ENCODE measurements at places on chromosomes 6 and 20.

DNA sequence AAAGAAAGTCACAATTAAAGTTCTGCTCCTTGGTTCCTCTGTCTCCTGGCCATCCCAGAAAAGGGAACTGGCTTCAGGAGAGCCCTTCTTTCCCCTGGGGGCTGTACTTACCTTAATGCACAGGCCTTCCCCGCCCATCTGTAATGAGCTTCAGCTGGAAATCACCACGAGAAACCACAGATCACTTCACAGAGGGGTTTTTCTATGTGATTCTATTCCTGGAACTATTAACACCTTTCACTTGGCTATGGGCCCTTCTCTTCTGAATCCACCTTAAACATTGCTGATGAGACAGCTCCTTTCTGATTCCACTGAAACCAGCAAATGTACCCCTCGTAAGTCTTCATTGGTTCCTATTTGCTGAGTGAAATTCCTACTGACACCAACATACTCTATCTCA, 80.7 kb downstream of the FOXF2 start:
- DNase-seq, result no peak

DNA sequence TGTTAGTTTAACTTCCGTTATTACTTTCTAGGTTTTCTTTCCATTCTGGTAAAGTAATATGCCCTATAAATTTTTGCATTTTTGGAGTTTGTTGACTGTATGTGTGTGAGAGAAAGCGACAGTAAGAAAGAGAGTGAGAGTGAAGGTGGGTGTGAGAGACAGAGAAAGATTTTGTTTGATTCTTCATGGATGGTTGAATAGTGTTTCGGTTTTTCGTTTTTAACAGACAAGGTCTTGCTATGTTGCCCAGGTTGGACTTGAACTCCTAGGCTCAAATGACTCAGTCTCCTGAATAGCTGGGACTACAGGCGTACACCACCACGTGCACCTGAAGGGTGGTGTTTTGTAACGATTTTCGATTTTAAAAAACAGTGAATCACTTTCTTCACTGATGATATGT, 329.1 kb upstream of the RUNX2 start:
- DNase-seq, result no peak

DNA sequence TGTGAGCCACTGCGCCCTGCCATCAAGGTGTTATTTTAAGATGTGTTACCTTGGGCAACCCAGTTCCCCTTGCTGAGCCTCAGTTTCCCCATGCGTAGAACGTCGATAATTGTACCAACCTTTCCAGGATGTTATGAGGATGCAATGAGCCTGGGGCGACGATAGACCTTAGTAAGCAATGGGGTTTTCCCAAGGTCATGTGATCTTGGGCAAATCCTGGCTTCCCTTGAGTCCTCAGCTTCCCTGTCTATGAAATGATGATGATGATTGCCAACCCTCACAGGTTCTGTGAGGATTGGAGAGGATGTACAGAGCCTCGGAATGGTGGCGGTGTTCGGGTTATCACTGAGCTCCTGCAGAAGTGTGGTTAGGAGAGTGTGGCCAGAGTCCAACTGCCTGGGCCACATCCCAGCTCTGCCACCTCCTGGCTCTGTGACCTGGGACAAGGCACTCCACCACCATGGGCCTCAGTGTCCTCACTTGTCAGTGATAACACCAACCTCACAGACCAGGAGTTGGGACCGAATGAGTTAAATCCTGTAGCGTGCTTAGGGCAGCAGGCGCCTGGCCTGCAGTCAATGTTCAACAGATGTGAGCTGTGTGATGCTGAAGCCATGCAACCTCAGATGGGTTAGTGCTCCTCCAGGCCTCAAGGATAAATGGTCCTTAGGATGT, 23.4 kb downstream of the SIRPA start:
- DNase-seq, result no peak

DNA sequence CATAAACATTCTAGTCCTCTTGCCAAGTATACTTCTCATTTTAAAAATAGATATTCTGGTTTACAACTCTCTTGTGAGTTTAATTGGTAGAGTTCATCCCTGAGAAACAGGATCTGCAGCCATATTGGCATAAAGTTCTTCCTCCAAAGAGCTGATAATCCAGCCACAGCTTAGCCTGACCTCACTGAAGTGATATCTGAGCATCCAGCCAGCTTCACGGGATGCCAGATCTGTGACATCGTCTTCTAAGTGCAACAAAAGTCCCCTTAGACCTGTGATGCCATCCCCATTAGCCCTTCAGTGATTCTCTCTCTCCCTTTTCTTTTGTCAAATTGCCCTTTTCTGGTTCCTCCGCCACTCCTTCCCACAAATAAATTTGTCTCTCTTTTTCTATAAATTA, 180.6 kb upstream of the STXBP5 start:
- no peak for DNase-seq

GRCh38 chr6:29005183-29005885, at the start of gene ZNF311:
Gene ZNF311, minus strand, starts transcription at chr6:29005315. Its CDS starts 1,361 bp downstream, at chr6:29003954.
- peak; percentile 74 for DNase-seq

DNA sequence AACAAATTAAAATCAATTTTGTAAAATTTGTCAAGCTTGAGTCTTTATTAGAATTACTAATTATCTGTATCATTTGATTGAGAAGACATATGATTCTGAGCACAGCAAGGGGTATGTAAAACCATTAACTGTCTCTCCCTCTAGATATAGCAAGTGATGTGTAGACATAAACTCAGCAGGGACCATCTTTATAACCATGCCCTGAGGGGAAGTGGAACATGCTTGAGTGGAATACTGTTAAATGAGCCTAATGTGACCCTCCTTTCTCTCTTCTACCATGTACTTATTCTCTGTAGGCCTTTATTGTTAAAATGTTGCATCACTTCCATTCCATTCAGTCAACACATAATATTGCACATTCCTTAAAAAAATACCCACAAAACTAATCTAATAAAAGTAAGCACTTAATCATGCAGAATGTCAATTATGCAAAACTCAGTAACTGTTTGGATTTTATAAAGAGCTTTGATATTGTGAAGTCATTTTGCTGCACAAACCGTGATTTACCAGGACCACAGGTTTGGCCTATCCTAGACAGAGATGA, 896.6 kb upstream of the MANEA start:
- no peak for DNase-seq

- DNase-seq, result peak; percentile 80
Measured at GRCh38 chr6:105882828-105883227, 203.3 kb upstream of the PRDM1 start.

DNA sequence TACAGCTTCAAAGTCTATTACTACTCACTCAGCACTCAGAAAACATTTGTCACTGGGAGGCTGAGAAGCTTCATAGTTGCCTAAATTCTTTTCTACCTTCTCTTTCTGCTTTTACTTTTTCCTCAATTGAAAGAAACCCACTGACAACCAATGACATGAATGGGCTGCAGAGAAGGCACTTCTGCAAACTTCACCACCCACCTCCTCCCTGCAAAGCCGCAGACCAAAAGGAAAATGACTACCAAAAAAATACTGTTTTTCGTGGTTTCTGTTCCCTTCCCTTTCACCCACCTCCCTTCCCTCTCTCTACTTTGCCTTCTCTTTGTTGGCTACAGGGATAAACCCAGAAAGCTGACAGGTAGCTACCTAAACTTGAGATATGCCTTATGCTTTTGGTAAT, 3.2 kb downstream of the GNAS-AS1 start:
- no peak for DNase-seq

- DNase-seq, result peak; percentile 56
Measured at GRCh38 chr6:83884523-83884922, 25.0 kb downstream of the CYB5R4 start.

DNA sequence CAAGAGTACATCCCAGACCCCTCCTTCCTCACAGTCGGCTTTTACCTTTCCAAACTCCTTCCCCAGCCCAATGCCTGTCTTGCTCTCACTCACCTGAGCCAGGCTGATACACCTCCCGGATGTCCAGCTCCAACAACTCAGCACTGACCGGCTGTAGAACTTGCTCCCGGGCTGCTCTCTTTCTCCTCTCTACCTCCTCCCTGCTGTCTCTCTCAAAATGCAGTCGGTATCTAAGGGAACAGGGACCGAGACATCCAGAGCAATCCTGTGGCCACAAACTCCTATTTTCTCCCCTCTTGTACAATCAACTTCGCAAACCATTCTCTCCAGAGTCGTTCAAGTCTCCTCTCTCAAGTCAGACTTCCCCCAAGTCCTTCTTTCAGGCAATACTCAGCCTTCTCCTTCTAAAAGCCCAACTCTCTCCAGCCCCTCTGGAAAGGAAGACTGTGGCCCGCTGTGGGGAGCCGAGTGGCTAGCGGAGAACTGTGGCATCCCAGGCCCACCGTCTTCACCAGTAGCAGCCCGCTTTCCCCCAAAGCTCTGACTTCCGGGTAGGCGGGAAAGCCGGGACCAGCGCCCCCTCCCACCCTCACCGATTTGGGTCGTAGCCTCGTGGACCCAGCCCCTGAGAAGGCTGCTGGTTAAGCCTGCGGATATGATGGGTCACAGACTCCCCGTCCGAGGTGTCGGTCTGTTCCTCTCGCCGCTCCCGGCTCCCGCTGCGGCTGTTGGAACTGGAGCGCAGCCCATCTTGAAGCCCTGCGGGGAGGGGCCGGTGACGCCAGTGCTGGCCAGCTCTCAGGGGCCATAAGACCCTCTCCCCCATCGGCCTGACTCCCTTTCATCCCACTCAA, 1.1 kb downstream of the GNL1 start:
- DNase-seq, result no peak

- no peak for DNase-seq
Measured at GRCh38 chr6:104187616-104188015, 672.1 kb downstream of the HACE1 start.

Data from fibroblast of skin of right biceps (primary cell).